Activated CD8-positive, alpha-beta T cell treated with anti-CD3 and anti-CD28 coated beads for 36 hours (primary cell): ENCODE measurements at places on chromosomes 16 and 17. TPM values are rescaled to one million over a fixed set of nuclear protein-coding genes. Genes with fewer than 3 reads are reported as not detected.
A peak's percentile ranks its signal among the peaks of the same experiment; 100 is the strongest.

SRCIN1 gene
- total RNA-seq, result 0.74 TPM

- H3K27me3 ChIP-seq, result peaks cover 34% of the 10 kb centered on the region
- H3K36me3 ChIP-seq, result no peaks in the 10 kb centered on the region
- peak overlapping the region; percentile 61 for H3K4me3 ChIP-seq
- DNase-seq, result peak; percentile 75
Measured at GRCh38 chr17:61412143-61412859, 12.7 kb downstream of the TBX2 start.

DNA sequence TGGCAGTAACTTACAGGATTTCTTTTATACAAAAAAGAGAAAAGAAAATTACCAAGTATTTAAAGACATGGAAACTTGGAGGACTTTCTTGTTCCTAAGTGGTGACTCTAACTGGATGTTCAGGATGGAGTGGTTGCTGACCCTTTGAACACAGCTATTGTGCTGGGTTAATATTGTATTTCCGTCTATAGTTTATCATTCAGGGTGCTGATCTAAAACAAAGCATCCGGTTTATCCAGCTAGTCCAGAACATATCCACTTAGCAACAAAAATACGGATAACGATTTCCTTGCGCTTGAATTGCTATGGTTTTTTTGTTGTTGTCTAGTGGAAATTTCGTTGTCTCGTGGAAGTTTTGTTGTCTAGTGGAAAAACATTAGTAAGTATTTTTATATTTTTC, 38.2 kb downstream of the SNTB2 start:
- no peak overlapping the region for H3K27ac ChIP-seq
- no peaks in the 10 kb centered on the region for H3K4me1 ChIP-seq

- peaks cover 16% of the 10 kb centered on the region for H3K27me3 ChIP-seq
- H3K36me3 ChIP-seq, result no peaks in the 10 kb centered on the region
- no peak overlapping the region for H3K4me3 ChIP-seq
- no peak for DNase-seq
Measured at GRCh38 chr17:44584443-44584842, 27.2 kb downstream of the FZD2 start.

- no peak for DNase-seq
- peaks cover 6% of the 10 kb centered on the region for H3K27me3 ChIP-seq
- H3K27ac ChIP-seq, result no peak overlapping the region
Measured at GRCh38 chr17:51743477-51743876, 415.0 kb downstream of the CA10 start.

GRCh38 chr17:38663964-38664644, 10.7 kb downstream of the EPOP start:
- peaks cover 31% of the 10 kb centered on the region for H3K27me3 ChIP-seq
- no peaks in the 10 kb centered on the region for H3K36me3 ChIP-seq
- no peak for DNase-seq
- no peak overlapping the region for H3K4me3 ChIP-seq
- peaks cover 5% of the 10 kb centered on the region for H3K4me1 ChIP-seq
